ENCODE measurements at places on chromosomes 11 and 22.

- DNase-seq: no peak
These were observed 65.3 kb downstream of the ARFGAP2 start for GRCh38 chr11:47111318-47111804.

DNA sequence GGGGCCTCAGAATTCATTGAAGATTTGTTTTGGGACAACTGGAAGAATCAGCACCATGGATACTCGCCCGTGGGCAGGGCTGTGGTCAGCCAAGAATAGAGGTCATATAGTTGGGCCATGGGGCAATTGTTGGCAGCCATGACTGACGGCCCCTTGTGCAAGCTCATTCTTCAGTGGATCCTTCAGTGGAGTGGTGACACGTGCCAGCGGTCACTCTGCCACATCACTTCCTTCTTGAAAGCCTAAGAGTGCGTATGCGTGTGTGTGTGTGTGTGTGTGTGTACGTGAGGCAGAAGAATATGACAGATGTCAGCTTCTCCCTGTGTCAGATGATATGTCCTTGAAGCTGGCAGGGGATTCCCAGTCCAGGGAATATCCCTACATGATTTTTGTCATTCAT is 1.8 kb upstream of the IL18BP start:
- no peak for DNase-seq

GRCh38 chr11:123494195-123495050 is 64.4 kb downstream of the GRAMD1B start:
- DNase-seq: no peak

DNA sequence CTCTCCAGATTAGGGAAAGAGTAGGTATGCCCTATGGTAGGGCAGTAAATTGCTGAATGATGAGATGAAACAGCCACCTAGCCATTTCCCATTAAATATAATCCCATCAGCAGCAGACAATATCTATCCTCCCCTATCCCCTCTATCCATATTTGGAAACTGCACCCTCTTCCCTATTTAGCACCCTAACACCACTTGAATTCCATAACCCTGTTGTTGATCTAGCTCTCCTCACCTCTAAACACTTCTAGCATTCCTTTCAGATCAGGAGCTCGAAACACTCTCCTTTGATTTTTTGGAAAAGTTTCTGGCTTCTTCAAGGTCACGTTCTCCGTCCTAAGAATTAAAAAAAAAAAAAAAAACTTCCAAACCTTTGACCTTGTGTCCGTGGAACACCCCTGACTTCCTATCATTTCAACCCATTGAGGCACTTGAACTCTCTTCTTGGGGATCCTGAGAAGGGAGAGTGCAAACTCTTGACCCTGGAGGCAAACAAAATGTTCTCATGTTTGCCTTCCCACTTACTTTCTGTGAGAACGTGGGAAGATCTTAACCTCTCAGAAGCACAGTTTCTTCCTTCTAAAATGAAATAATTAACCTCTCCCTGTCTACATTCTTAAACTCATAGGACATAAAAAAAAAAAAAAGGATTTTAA is 19.0 kb downstream of the TRIM5 start:
- no peak for DNase-seq

DNA sequence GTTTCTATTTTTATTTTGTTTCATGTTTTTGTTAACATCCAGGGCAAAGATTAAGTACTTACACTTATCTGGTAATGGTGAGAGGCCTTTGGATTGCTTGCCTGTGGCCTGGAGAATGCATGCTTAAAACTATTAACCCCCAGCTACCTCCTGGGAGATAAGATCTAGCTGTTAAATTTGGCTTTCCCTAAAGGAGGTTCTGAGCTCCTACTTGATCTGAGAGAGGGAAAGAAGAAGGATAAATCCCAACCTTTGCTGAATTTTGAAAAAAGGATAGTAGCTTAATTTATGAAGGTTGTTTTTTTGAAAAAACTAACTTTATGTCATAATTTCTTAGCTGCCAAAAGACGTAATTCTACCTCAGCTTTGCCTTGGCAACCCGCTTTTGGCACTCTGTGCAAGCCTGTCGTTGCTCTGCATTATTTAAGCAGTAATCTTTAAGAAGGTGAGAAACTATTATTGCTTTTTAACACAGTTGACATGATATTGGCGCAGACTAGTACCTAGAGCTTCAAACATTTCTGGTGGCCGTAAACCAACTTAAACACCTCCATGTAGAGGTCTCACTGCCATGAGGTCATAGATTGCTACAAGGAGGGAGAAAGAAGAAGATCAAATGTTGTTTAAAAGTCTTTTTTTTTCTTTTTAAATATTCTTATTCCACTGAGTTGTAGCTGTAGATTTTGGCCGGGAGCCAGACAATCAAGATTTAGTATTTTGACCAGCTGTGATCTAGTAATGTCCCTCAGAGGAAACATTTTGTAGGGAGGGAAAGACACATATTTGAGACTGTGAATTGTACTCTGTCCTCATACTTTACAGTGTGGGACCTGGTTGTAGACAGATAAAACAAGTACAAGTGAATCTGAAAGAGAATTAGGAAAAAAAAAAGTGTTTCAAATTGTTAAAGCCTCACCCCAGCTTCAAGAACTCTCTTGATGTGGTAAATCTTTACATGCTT is 74.4 kb downstream of the WNT11 start:
- no peak for DNase-seq

DNA sequence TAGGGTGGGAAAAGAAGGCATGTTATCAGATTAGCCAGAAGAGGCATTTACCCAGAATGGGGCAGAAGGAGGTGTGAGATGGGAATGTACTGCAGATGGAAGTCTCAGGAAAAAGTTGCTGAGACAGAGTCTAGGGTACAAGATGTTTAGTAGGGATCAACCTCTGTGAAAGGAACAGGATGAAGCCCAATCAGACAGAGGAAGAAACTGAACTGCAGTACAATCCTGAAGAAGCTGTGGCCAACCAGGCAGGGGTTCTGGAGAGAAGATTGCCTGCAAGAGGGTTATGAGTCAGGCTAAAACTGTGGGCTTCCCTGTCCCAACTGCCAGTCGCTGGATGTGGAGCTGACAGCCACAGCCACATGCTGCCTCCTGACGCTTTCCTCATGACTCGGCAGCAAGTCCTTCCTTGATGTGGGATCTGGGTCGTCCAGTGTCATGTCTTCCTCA is 64.0 kb downstream of the CWC15 start:
- no peak for DNase-seq

DNA sequence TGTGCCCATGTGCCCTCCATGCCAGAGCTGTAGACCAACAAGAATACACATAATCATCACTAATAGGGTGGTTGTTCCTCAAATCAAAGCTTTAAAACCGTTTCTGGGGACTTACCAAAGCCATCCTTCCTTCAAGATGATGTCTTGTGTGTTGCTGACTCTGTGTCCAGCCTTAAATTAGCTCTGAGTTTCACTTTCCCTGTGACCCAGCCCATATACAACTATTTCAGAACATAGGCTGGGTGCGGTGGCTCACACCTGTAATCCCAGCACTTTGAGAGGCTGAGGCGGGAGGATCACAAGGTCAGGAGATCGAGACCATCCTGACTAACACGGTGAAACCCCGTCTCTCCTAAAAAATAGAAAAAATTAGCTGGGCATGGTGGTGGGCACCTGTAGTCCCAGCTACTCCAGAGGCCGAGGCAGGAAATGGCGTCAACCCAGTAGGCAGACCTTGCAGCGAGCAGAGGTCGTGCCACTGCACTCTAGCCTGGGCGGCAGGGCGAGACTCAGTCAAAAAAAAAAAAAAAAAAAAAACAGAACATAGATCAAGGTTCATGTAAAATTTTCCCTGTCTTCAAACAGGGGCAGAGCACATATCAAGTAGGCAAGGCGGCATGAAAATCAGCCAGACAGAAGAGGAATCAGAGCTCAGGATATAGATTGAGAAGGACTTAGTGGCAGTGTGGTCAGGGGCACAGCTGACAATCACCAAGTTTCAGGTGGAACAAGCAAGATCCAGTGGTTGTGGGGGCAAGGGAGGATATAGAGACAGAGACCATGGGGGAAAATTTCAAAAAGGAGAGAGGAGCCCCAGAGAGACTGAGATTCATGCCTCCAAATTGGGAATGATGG is at the start of gene PLAAT2:
TSS of gene PLAAT2 (minus strand) at position 179 of the 855 bp plus-strand sequence. CDS start at position 124, 55 bp downstream.
- DNase-seq: no peak

DNA sequence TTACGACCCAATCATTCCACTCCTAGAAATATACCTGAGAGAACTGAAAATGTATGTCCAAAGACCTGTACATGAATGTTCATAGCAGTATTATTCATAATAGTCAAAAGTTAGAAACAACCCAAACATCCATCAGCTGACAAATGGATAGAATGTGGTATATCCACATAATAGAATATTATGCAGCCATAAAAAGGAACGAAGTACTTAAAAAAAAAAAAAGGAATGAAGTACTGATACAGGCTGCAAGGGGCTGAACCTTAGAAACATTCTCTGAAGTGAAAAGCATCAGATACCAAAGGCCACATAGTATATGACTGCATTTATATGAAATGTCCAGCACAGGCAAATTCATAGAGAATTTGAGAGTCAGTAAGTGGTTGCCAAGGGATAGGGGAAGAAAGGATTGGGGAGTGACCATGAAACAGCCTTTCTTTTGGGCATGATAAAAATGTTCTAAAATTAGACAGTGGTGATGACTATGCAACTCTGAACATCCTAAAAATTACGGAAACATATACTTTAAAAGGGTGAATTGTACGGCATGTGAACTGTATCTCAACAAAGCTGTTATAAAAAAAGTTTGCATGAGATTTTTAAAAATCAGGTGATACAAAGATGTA is 1.8 kb downstream of the TPST2 start:
- DNase-seq: no peak

GRCh38 chr11:63508009-63508408 is 2.1 kb downstream of the LGALS12 start:
- DNase-seq: no peak

- DNase-seq: no peak
These were observed 568.9 kb downstream of the LUZP2 start for GRCh38 chr11:25065746-25066145.

DNA sequence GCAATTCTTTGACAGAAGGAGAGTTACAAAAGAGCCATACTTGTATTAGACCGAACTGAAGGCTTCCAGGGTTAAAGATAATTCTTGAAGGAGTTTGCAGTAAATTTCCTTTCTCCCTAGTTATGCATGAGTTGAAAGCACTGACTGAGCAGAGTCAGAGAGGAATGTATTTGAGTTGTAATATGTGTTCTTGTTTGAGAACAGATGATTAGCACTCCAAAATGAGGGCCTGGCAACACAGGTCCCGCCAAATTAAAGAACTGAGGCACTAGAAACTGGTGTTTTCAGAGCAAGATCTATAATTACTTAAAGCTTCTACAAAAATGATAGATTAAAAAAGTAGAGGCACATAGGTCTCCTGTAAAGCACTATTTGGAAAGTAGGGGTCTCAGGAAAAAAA is 970.4 kb downstream of the OPCML start:
- no peak for DNase-seq

DNA sequence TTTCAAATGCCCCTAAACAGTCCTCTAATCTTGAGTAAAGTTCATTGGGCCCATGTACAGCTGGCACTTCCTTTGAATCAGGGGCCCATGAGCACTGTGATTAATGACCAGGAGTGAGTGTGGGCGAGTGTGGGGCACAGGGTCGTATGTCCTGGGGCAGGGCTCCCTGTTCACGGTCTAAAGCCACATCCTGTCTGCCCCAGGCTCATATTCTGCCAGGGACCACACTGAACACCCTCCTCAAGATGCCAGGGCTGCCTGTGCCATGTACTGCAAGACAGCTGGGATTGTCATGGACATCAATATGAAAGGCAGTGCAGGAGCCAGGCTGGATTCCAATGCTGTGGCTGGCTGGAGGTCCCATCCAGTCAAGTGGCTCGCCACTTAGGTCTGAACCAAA is 130.5 kb downstream of the KIRREL3 start:
- DNase-seq: no peak

DNA sequence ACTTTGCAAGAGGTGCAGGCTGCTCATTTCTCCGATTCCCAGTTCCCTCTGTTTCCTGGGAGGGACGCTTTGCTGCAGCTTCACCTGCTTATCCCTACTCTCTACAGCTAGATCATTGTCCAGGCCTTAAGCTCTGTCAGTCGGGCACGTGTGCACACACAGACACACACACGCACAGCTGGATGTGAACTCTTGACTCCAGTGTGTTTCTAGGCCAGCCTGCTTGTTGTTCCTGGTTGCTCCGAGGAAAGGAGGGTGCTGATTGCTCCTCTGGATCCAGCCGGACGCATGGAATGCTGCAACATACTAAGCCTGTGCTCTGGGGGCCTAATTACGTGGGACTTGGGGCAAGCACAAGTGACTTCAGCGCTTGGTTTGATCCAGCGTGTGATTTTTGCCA is 19.7 kb downstream of the ZNRF3 start:
- DNase-seq: no peak

GRCh38 chr11:132430429-132431062 is 1060.1 kb downstream of the NTM start:
- DNase-seq: no peak

DNA sequence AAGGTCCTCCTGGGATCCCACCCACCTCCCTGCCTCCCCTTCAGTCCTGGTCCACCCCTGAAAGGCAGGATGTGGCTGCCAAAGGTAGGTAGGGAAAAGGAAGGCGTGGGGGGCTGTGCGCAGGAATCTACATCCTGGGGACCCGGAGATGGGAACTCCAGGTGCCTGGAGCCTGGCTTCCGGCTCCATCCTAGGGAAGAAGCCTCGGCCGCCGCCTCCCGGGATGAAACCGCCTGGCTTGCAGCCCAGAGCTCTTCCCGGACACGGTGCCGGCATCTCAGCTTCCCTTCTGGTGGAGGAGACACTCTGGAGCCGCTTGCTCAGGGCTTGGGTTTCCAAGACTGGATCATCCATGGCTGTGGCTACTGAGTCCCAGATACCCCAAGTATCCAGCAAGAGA is 33.3 kb upstream of the PDGFB start:
- no peak for DNase-seq

DNA sequence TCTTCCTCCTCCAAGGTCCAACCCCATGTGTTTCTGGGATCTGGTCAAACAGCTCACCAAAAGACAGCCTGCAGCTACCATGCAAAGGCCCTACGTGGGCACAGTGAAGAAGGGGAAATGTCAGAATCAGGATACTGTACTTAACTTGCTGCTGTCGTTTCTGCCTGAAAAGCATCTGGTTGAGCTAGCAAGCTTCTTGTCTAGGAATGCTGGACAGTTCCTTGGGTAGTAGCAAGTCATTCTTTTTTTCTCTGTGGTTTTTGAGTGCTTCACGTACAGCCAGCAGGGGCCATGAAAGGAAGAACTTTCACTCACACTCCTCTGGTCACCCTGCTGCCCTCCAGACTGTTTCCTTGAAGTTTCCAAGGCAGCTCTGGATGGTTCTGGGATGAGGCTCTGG is 24.7 kb downstream of the RCOR2 start:
- no peak for DNase-seq

DNA sequence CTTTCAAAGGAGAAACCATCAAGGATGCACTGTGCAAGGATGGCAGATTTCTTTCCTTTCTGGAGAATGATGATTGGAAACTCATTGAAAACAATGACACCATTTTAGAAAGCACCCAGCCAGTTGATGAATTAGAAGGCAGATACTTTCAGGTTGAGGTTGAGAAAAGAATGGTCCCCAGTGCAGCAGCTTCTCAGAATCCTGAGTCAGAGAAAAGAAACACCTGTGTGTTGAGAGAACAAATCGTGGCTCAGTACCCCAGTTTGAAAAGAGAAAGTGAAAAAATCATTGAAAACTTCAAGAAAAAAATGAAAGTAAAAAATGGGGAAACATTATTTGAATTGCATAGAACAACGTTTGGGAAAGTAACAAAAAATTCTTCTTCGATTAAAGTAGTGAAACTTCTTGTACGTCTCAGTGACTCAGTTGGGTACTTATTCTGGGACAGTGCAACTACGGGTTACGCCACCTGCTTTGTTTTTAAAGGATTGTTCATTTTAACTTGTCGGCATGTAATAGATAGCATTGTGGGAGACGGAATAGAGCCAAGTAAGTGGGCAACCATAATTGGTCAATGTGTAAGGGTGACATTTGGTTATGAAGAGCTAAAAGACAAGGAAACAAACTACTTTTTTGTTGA is 9.8 kb downstream of the FAM111A start:
- no peak for DNase-seq

Data from activated T-cell treated with anti-CD3 and anti-CD28 coated beads for 1 hour (primary cell).